ENCODE measurements at places on chromosomes 6 and 20.

GRCh38 chr6:72371473-72371872 is 250.4 kb upstream of the KCNQ5 start:
- no peak for DNase-seq

- peak; percentile 35 for DNase-seq
Observed at GRCh38 chr20:48877304-48877703, 44.2 kb upstream of the ARFGEF2 start.

DNA sequence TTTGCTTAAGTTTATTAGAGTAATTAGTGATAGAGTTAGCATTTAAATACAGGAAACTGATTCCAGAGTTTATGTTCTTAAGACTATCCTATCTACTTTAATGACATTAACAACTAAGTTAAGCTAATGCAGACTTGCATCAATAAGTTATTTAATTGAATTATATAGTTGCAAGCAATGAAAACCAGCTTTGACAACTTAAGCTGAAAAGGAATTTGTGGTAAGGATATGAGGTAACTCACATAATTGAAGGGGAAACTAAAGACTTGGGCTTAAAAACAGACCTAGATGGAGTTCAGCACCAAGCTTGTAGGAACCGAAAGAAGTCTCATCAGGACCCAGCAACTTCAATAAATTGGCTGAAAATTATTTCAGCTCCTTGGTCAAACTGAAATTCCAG is 222.3 kb downstream of the IBTK start:
- peak; percentile 43 for DNase-seq

- no peak for DNase-seq
Observed at GRCh38 chr6:1053586-1053985, 258.3 kb upstream of the FOXQ1 start.

DNA sequence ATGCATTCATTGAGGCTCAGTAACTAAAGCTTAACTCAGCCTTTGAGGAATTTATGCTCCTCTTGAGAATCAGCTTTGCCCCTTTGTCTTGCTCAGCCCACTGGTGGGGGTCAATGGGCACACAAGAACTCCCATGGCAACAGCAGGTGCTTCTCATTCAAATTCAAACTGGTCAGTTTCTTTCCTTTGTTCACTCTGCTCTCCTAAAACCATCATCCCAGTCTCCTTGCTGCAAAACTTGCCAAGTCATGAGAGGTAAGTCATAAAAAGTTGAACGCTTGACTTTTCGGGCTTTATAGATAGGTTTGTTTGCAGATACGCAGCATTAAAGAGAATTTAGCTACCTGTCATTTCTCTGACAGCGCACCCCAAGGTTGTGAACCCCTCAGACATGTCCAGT is 146.8 kb downstream of the TFAP2A start:
- DNase-seq, result no peak

DNA sequence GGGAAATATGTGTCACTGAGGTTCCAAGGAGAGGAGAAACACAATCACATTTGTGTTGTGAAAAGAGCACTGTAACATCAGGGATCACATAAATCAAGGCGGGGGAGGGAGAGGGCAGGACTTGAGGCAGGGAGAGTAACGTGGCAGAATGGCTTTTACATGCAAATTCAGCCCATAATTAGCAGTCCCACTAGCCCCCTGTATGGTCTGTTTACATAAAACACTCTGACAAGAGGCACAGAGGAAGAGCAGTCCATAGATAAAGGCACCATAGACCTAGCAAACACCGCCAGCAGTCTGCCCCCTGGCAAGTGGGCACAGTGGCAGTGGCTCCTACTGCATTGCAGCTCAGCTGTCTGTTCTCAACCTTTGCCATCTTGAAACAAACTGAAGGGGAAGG is 82.7 kb downstream of the LYRM2 start:
- DNase-seq, result no peak

GRCh38 chr6:166861961-166862286 is 94.4 kb downstream of the RNASET2 start:
- no peak for DNase-seq

GRCh38 chr6:3759646-3760232 is 8.2 kb upstream of the PXDC1 start:
- DNase-seq, result peak; percentile 84

- DNase-seq, result no peak
Observed at GRCh38 chr6:27879837-27880236, 32.4 kb downstream of the OR2B2 start.

GRCh38 chr6:157143171-157143889 is 180.0 kb downstream of the TMEM242 start:
- peak; percentile 77 for DNase-seq

- DNase-seq, result no peak
Observed at GRCh38 chr6:161050134-161050765, 58.7 kb downstream of the MAP3K4 start.

- DNase-seq, result no peak
Observed at GRCh38 chr20:62723351-62723750, 14.7 kb downstream of the NTSR1 start.

GRCh38 chr6:36053878-36054277 is 26.3 kb downstream of the MAPK14 start:
- no peak for DNase-seq

GRCh38 chr6:6600875-6601274 is 12.4 kb downstream of the LY86 start:
- DNase-seq, result no peak

DNA sequence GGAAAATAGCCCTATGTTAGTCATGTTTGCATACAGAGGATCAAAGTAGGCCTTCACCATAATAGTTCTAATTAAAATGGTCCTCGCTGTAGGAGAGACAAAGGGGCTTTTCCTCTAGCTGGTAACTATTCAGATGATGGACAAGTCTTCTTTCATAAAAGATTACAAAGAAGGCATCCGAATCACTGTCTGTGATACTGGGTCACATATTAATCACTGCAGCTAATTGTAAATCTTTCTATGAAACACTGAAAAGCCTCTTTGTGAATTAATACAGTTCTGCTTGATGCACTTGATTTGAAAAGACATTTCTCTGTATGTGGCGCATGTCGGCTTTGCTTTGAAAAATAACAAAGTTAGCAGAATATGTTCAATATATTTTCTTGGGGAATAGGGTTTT is 520.8 kb downstream of the KIF16B start:
- DNase-seq, result no peak

GRCh38 chr6:6704103-6705060 is 115.9 kb downstream of the LY86 start:
- no peak for DNase-seq

DNA sequence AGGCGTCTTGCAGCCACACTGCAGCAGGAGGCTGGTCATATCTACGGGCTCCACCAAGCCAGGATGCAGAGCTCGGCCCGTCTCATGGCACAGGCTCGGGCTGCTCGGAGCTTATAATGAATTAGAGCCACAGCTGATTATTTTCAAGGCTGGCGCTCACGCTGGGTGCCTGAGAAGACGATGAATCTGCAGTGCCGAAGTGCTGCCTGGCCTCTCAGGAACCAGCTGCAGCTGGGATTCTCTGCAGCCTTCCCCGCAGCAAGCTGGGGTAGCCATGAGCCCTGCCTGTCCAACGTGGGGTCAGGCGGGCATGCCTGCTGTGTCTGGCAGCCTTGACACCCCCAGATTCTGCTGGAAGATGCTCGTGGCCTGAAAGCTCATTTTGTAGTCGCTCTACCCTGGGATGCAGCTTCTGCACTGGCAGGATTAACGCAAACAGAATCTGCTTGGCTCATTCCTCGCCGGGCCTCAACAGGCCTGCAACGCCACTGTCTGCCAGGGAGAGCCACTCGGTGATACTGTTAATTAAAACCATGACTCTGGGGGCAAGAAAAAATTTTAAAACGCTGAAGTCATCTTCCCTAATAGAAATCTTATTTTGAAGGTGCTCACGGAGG is 104.3 kb downstream of the CDH26 start:
- DNase-seq, result no peak

GRCh38 chr6:117326396-117326795 is 61.0 kb downstream of the VGLL2 start:
- DNase-seq, result no peak

DNA sequence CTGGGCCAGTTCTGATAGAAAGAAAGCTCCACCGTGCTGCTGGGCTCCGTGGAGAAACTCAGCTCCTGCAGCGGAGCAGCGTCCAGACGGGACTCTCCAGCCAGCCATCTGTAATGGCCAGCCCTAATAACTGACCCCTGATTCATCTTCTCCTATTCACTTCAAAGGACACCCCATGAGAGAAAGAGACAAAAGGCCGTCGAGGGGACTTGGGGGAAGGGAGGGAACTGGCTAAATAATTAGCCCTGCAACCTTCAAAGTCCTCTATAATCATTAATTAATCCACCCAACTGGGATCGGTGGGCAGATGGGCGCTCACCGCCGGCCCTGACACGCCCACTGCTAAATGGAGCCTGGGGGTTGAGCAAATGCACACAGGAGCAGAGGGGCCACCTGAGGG is 512.4 kb downstream of the CD83 start:
- no peak for DNase-seq

GRCh38 chr6:5499644-5500306 is 238.5 kb downstream of the FARS2 start:
- DNase-seq, result peak; percentile 80

DNA sequence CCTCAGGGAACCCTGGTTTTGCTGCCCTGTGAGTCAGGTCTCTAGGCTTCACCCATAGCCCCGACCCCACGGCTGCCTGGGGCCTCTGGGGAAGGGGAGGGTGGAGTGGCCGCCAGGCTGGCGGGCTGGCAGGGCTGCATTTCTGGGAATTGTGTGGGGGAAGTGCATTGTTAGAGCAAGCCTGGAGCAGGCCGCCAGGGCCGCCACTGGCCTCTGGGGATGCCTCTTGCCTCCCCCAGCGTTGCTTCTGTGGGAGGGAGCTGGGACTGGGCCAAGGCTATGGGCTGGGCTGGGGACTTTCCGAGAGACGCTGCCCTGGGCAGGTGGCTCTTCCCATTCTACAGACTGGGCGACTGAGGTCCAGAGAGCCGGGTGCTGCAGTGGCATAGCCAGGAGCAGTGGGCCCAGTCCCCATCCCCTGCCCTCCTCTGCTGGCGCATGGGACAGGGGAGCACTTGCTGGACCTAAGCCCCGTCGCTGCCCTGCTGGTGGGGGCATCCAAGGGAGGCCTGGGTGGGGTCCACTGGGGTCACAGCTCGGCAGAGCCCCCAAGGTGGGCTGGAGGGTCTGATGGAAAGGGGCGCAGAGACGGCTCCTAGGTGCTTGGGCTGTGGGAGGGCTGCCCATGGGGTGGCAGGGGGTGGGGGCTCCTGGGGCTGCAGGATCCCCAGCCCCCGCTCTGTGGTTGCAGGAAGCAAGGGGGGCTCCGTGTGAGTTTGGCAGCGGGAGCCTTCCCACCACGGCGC is 6.6 kb upstream of the SOX18 start:
- peak; percentile 19 for DNase-seq

- no peak for DNase-seq
Observed at GRCh38 chr20:17137692-17138091, 89.1 kb upstream of the PCSK2 start.

GRCh38 chr6:19312241-19312978 is 524.8 kb upstream of the ID4 start:
- DNase-seq, result no peak

GRCh38 chr6:37706749-37707148 is 9.1 kb upstream of the MDGA1 start:
- DNase-seq, result no peak

DNA sequence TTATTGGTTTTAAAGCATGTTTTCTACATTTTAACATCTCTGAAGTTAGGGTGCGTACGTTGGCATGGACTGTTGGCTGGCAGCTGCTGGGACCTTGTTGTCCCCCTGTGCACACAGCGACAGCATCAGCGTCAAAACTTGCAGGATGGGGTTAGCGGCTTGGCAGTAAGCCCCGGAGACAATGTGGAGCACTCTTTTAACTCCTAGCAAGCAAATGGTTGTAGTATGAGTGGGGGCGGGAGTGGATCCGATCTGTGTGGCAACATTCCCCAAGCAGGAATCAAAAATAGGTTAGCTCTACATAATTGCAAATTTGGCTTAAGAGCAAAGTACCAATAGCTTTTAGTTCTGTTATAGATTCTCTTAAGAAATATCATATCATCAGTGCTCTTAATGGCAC is 70.1 kb downstream of the NRN1 start:
- DNase-seq, result peak; percentile 30
